ENCODE measurements at places on chromosomes 3 and 15.
A peak's percentile ranks its signal among the peaks of the same experiment; 100 is the strongest.

DNA sequence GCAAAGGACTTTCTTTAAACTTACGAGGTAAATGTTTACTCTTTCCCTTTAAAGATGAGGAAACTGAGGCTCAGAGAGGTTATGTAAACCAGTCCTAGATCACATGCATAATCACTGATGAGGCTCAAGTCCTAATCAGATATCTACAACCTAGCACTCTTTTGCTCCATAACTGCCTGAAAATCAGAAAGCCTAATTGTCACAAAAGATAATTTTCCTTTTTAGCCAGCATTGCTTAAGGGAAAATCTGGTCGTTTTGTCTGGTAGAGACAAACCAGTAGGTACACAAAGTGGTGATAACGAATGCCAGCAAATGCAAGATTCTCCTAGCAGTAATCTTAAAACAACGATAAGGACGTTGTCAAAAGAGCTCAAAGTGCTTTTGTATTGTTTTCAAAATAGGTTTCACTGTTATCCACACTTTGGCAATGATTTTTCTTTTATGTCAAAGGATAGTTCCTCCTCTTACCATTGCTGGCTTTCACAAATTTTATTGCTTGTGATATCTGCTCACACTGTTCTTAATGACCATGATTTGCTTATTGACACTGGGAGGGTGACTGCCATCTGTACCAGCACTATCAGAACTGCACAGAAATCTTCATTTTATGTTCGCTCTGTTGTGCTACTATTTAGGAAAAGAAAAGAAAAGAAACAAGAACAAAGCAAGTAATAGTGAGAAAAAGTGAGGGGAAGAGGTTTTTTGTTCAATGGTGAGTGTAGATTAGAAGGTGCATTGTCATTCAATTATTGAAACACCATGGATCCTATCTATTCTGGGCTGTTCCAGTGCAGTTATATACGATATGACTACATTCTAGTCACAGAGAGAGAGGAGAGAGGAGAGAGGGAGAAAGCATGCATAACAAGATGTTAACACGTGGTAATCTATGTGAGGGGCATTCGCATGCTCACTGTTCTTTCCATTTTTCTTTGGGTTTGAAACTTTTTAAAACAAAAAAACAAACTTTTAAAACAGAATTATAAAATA, 13.7 kb downstream of the IQCH start:
- no peak for DNase-seq

DNA sequence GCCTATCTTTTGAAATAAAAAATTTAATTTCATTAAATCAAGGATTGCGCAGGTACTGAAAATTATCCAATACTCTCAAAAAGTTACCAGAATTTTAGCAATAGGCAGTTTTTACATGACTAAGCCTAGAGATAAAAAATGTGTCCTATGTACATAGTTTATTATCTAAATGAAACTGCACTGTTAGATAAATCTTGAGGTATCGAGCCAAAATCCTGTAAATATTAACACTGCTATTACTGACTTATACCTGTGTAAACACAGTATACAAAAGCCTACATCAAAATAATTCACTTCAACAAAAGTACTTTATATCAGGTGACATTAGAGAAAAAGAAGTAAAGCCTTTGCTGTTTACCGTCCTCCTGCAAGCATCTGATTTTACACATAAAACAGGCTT, 60.7 kb downstream of the TASOR start:
- DNase-seq: no peak

GRCh38 chr3:186935133-186935532, 4.8 kb downstream of the ST6GAL1 start:
- DNase-seq: no peak

- peak; percentile 73 for DNase-seq
Observed at GRCh38 chr3:195931582-195932273, 23.4 kb upstream of the TNK2 start.

GRCh38 chr3:89364314-89364713, 256.9 kb downstream of the EPHA3 start:
- DNase-seq: no peak

- DNase-seq: no peak
Observed at GRCh38 chr3:146883288-146883687, 278.1 kb upstream of the PLSCR5 start.

GRCh38 chr3:158443632-158444031, 127.4 kb upstream of the MLF1 start:
- no peak for DNase-seq

- no peak for DNase-seq
Observed at GRCh38 chr15:37077623-37078351, 22.6 kb downstream of the MEIS2 start.

DNA sequence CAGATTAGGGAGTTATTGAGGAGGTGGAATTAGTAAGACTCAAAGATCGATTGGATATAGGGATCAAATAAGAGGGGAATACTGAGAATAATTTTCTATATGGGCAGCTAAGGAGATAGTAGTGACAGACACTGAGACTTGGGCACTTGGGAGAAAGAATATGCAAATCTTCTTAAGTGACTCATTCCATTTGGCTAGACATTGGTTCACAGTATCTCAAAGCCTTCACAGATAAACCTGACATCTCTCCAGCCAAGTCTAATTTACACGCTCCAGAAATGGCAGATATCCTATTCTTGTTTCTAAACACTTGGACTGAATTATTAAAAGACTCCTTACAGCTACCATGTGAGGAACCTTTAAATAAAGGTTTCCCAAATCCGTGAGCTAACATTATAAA, 104.6 kb upstream of the ADAMTS9 start:
- no peak for DNase-seq

- DNase-seq: no peak
Observed at GRCh38 chr15:101391981-101392640, 97.1 kb upstream of the SNRPA1 start.

DNA sequence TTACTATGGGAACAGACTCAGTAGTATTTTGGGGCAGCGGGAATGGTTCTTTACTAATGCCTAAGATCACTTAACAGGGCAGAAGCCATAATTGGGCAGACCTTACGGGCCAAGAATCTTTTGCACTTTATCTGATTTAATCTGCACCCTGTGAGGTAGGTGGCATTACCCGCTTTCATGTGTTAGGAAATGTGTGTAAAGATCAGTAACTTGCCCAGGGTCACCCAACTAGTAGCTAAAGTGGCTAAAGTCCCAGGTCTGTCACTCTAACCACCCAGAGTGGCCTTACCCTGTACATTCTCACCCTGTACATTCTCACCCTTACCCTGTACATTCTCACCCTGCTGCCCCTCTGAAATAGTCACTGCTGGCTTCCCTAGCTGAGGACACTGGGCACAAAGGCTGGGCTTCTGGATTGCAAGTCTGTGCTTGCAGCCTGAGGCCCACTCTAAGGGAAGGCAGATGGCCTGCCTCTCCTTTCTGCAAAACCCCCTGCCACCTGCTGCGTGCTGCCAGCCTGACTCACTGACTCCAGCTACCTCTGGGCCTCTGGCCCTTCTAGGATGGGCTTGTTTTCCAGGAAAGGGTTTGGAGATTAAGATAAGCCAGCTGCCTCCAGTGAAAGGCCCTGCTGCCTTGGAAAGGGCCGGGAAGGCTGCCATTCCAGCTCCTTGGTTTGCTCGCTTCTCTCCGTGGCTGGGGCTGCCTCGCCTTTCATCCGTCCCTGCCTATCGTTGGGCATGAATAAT, 37.5 kb upstream of the MYZAP start:
- DNase-seq: peak; percentile 55

DNA sequence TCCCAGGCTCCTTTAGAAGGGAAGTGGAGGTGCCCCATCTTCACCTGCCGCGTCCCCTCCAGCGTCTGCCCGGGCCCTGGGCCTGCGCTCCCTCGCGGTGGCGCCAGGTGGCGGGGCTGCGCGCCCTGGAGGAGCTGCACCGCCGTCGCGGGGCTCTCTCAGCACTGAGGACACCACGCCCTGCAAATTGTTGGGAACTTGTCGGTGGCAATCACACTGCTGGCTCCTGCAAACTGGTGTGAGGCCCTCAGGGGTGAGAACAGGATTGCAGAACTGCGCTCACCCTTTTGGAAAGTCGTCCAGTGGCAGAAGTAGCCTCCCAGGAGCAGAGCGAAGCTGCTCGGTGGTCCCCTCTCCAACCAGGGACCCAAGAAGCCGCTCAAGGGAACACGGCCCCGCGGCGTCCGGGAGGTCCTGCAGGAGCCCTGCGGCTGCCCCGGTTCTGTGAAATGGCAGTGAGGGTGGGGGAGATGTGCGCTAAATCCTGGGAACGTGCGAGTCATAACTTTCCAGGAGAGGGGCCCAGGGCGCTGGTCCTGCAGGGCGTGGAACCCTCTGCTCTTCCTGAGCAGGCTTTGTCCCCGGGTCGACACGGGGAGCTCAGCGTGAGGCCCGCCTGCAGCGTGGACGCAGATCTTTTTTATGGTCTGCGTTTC, 995 bp upstream of the LRRK1 start:
- peak; percentile 70 for DNase-seq

- DNase-seq: no peak
Observed at GRCh38 chr3:155753038-155753639, 8.3 kb upstream of the PLCH1 start.

DNA sequence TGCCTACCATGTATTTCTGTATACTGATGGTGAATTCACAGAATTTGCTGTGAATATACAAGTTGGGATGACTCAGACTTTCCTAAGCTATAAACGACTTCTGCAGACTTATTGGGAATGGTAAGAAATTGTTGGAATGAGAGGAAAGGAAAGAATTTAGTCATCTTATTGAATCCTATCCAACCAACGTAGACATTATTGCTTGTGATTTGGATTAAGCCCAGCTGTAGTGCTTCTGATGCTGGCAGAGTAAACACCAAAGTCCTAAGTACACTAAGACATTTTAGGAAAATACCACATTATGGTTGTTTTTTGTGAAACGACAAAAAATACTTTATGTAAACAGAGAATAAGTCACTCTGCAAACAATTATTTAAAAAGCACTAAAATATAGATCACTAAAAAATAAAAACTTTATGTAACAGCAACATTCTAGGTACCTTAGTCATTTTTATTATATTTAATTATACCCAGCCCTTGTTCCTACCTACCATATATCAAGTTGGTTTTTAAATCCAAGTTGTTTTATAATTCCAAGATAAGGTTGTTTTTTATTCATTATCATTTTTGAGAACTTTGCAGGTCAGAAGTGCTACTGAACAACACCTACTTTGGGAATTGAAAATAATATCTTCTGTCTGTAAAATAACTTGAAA, 99.2 kb upstream of the MLF1 start:
- DNase-seq: no peak

GRCh38 chr3:123751433-123751832, 132.7 kb downstream of the MYLK start:
- DNase-seq: no peak

DNA sequence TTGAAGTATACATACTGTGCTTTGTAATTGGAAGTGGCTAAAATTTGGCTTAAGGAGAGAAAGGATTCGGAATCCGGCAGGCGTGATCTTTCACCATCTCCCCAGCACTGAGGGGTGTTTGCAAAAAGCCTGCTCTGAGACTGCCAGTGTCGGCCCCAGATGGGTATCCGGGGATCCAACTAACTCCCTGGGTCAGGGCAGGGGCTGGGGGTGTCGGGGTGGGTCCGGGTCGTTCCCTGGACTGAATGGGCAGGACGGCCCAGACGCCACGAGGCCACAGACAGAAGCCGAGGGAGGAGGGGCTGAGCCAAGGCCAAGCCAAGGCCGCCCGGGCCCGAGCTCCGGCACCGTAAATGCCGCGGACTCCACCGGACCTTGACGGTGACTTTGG, 349 bp downstream of the PPIB start:
- no peak for DNase-seq

GRCh38 chr3:58991623-58992022, 58.2 kb downstream of the CFAP20DC start:
- no peak for DNase-seq

GRCh38 chr3:111534701-111535100, 7.3 kb upstream of the CD96 start:
- DNase-seq: peak; percentile 4

- no peak for DNase-seq
Observed at GRCh38 chr15:90872486-90873184, 4.2 kb downstream of the FURIN start.

GRCh38 chr15:95948411-95948810, 382.1 kb upstream of the NR2F2 start:
- no peak for DNase-seq

DNA sequence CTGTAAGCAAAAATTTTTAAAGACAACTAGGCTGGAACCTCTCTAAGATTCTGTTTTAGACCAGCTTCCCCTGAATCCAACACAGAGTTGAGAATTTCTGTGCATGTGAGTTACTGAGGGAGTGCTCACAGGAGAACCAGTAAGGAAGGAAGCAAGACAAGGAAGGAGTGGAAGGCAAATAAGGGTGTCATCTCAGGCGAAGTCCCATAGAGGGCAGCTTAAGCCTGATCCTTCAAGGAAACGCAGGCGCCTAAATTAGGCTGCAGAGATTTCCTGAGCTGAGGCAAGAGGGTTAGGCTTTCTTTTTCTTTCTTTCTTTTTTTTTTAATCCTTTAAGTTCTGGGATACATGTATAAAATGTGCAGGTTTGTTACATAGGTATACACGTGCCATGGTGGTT, 36.2 kb upstream of the COL6A6 start:
- no peak for DNase-seq

GRCh38 chr3:123804676-123805075, 79.5 kb downstream of the MYLK start:
- no peak for DNase-seq

DNA sequence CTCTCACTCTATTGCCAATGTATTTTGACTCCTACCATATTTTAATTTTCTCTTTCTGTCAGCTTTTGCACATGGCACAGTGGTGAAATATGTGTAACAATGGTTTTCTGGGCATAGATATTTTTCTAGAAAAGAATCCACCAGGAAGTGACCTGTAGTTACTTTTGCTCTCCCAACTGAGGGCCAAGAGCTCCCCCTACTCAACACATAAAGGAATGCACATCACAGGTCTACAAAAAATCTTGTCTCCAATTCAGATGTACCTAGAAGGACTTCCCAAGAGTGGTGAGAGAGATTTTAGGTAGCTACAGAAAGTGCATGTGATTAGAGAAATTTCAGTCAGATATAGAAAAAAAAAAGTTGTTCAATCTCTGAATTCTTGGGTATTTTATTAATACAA, 15.6 kb downstream of the CPA3 start:
- DNase-seq: no peak

DNA sequence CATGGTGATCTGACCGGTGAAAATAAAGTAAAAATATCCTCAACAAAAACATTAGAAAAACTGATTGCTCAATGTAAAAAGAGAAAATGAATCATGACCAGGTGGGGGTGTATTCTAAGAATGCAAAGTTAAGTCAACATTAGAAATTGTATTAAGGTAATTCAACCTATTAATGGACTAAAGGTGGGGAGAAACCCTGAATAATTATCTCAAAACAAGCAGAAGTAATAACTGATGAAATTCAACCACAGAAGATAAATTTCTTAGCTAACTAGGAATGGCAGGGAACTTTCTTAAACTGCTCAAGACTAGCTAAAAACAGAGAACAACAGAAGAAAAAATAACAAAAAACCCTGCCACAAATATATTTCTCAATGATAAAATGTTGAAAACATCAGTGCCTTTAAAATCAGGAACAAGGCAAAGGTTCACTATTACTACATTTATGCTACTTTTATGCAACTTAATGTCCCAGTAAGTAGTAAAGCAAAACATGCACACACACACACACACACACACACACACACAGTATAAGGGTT, 204.4 kb upstream of the THBS1 start:
- no peak for DNase-seq
